Activated CD4-positive, alpha-beta T cell treated with anti-CD3 and anti-CD28 coated beads for 36 hours (primary cell): ENCODE measurements at places on chromosomes 1 and 21. TPM values are rescaled to one million over a fixed set of nuclear protein-coding genes. Genes with fewer than 3 reads are reported as not detected.

STIL gene
- 36.0 TPM for total RNA-seq

DNA sequence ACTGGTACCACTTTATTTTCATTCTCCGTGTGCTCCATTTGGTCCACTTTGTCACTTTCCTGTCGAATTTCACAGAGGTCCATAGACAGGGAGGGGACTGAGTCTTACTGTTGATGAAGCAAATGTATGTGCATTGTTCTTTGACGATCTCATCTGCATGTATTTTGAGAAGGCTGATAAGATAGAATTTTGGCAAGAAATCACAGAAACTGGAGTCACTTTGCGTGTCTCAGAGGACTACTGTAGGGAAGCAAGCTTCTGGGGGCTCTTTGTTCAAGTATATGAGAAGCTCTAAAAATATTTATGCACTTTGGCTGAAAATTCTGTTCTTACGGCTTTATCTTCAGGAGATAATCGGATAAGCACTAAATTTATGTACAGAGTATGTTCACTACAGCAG, 78.1 kb downstream of the PCBP3 start:
- no peaks in the 10 kb centered on the region for H3K27me3 ChIP-seq
- no peak for DNase-seq
- no peak overlapping the region for H3K27ac ChIP-seq
- peaks cover 33% of the 10 kb centered on the region for H3K4me1 ChIP-seq
- no peaks in the 10 kb centered on the region for H3K36me3 ChIP-seq

- no peak for DNase-seq
- H3K27ac ChIP-seq, result no peak overlapping the region
- peaks cover 11% of the 10 kb centered on the region for H3K4me1 ChIP-seq
Measured at GRCh38 chr1:24720152-24720551, 25.1 kb upstream of the CLIC4 start.

GRCh38 chr1:176073524-176074157, 133.4 kb downstream of the COP1 start:
- peaks cover 53% of the 10 kb centered on the region for H3K36me3 ChIP-seq
- H3K4me3 ChIP-seq, result no peak overlapping the region
- H3K4me1 ChIP-seq, result peaks cover 3% of the 10 kb centered on the region

DNA sequence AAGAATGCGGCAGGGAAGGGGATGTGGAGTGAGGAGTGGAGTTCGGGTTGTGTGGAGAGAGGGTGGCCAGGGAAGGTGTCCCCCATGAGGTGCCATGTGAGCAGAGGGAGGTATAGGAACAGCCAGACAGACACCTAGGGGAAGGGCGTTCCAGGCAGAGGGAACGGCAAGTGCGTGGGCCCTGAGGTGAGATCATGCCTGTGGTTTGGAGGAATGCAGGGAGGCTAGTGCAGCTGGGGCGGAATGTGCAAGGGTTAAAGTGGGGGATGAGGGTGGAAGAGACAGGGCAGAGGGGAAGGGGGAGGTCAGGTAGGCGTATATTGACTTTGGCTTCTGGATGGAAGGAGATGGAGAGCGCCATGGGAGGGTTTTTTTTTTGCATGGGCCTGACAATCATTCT, 31.6 kb upstream of the PADI6 start:
- peaks cover 6% of the 10 kb centered on the region for H3K27me3 ChIP-seq
- no peak overlapping the region for H3K4me3 ChIP-seq
- H3K27ac ChIP-seq, result no peak overlapping the region
- peaks cover 1% of the 10 kb centered on the region for H3K4me1 ChIP-seq

GRCh38 chr1:84855691-84856630, 37.0 kb downstream of the LPAR3 start:
- peaks cover 45% of the 10 kb centered on the region for H3K4me1 ChIP-seq
- H3K36me3 ChIP-seq, result no peaks in the 10 kb centered on the region
- peak overlapping the region; percentile 45 for H3K27ac ChIP-seq
- DNase-seq, result no peak
- H3K4me3 ChIP-seq, result no peak overlapping the region

OR10K1 gene
- total RNA-seq, result not detected

DNA sequence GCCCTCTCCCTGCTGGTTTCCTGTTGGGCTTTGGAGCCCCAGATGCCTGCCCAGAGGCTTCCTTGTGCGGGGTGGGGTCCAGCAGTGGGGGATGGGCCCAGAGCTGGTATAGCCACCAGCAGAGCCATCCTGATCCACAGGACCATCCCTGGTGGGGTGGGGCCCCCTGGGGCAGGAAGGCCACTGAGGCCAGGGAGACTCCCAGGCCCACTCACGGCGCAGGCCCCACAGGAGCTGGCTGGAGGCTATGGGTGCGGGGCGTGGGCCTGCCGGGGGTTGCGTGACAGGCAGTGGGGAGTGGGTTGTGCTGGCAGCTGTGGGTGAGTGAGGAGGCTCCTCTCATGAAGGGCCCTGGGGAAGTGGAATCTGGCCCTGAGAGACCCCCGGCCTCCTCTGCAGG, 5.7 kb downstream of the LRRC3 start:
- H3K4me3 ChIP-seq, result no peak overlapping the region
- no peaks in the 10 kb centered on the region for H3K27me3 ChIP-seq
- H3K27ac ChIP-seq, result no peak overlapping the region
- H3K36me3 ChIP-seq, result no peaks in the 10 kb centered on the region
- H3K4me1 ChIP-seq, result no peaks in the 10 kb centered on the region

GRCh38 chr1:247375747-247376146, 40.2 kb upstream of the NLRP3 start:
- H3K4me3 ChIP-seq, result no peak overlapping the region
- no peak overlapping the region for H3K27ac ChIP-seq
- DNase-seq, result no peak
- H3K4me1 ChIP-seq, result peaks cover 2% of the 10 kb centered on the region
- H3K27me3 ChIP-seq, result peaks cover 11% of the 10 kb centered on the region

- peak; percentile 62 for DNase-seq
- peak overlapping the region; percentile 99 for H3K27ac ChIP-seq
- peaks cover 94% of the 10 kb centered on the region for H3K4me1 ChIP-seq
- H3K27me3 ChIP-seq, result no peaks in the 10 kb centered on the region
Measured at GRCh38 chr1:18927654-18928272, 25.4 kb upstream of the ALDH4A1 start.

DNA sequence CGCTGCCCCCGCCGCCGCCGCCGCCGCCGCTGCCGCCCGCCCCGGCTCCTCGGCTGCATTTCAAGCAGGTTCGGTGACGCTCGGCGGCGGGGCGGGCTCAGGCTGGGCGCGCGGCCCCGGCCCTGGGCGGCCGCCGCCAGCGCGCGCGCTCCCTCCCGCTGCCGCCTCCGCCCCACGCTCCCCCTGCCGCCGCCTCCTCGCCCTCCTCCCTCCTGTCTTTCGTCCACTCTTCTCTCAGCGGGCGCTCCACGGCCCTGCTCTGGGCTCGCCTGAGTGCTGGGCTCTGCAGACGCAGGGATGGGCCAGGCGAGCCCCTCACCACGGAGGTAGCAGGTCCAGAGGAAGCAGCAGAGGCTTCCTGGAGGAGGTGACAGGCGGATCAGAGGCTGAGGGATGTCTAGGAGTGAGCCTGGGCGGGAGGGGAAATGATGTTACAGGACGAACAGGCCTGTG, at the start of gene LRP8:
Gene LRP8 (minus strand): TSS at position 62 of the 453 bp plus-strand sequence. CDS start 158 bp downstream, outside the sequence.
- DNase-seq, result peak; percentile 91
- peaks cover 15% of the 10 kb centered on the region for H3K4me1 ChIP-seq
- H3K4me3 ChIP-seq, result peak within 1 kb of the TSS; percentile 92
- H3K36me3 ChIP-seq, result peaks cover 31% of the 10 kb centered on the region
- H3K27ac ChIP-seq, result peak within 1 kb of the TSS; percentile 97
- no peaks in the 10 kb centered on the region for H3K27me3 ChIP-seq

DNA sequence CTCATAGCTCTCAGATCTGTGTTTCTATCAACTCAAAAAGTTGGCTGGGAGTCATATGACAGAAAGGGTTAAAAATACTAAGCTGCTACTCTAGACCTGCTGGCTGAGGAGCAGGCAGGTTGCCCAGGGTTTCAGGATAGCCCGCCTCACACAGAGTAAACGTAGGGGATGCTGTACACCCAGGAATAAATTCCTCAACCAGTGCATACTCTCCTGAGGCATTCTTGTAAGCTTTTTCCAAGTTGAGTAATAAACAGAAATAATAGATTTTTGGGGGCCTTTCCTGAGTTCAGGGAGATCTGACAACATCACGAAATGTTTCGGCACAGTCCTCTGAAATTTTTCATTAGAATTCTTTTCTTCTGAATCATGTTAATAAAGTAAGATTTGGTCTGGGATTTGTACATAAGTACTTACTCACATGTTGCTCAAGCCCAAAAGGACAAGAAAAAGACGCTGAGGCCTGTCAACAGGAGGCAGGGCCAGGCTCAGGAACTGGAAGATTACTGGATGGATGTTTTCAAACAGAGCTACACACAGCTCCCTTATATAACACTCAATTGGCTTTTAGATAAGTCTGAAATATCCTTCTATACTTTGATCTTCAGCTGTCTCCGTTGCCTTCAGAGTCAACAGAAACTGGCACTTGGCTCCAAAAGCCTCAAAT, 41.0 kb downstream of the TGFBR3 start:
- H3K27me3 ChIP-seq, result no peaks in the 10 kb centered on the region
- H3K36me3 ChIP-seq, result no peaks in the 10 kb centered on the region

DNA sequence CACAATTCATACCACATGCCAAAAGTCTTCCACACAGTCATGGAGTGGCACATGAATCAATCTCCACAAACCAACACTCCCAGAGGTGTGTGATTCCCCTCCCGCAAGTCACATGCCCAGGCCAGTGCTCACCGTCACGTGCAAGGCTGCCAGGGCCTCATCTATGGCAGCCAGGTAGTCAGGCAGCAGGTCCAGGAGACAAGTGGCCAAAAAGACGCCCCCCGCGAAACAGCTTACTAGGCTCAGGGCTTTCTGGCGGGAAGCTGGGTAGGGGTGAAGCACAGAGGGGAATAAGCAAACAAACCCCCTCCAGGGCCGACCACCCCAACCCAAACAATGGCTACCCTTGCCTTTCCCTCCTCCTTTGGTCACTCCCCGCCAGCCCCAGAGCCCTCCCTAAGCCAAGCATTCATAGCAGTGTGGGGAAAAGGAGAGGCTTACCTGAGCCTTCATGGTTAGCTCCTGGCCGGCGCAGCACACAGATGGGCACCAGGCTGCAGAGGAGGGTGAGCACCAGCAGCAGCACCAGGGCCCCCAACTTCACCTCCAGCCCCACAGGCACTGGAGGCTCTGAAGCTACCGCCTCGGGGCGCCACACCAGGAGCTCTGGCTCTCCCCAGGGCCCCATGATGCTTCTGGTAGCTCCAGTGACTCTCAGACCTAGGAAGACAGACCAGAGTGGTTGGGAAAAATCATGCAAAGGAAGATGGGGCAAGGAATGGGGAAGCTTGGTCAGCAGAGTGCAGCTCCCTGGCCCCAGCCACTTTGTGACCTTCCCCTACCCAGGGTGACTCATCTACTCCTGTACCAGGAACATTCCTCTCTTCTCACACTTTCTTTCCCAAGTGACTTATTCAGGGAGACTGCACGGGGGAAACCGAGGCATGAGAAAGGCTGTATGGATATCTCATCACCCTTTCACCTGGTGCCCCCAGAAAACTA, 978 bp downstream of the SLC39A1 start:
- no peaks in the 10 kb centered on the region for H3K27me3 ChIP-seq
- peaks cover 42% of the 10 kb centered on the region for H3K4me1 ChIP-seq

DNA sequence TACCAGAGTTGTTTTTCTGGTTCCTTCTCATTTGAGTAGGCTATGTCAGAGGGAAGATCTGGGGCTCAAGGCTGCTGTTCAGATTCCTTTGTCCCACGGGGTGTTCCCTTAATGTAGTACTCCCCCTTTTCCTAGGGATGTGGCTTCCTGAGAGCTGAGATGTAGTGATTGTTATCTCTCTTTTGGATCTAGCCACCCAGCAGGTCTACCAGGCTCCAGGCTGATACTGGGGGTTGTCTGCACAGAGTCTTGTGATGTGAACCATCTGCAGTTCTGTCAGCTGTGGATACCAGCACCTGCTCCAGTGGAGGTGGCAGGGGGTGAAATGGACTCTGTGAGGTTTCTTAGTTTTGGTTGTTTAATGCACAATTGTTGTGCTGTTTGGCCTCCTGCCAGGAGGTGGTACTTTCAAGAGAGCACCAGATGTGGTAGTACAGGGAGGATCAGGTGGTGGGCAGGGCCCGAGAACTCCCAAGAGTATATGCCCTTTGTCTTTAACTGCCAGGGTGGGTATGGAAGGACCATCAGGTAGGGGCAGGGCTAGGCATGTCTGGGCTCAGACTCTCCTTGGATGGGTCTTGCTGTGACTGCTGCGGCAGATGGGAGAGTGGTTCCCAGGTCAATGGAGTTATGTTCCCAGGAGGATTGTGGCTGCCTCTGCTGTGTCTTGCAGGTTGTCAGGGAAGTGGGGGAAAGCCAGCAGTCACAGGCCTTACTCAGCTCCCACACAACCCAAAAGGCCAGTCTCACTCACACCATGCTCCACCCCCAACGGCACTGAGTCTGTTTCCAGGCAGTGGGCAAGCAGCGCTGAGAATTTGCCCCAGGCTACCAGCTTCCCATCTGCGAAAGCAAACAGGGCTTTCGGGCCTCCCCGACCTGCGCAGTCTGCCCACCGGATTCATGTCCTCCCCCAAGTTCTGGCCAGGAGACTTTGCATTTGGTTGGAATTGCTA, 64.2 kb downstream of the SERINC2 start:
- DNase-seq, result no peak
- H3K4me1 ChIP-seq, result peaks cover 3% of the 10 kb centered on the region
- H3K27me3 ChIP-seq, result peaks cover 4% of the 10 kb centered on the region
- H3K4me3 ChIP-seq, result no peak overlapping the region
- H3K36me3 ChIP-seq, result no peaks in the 10 kb centered on the region

DNA sequence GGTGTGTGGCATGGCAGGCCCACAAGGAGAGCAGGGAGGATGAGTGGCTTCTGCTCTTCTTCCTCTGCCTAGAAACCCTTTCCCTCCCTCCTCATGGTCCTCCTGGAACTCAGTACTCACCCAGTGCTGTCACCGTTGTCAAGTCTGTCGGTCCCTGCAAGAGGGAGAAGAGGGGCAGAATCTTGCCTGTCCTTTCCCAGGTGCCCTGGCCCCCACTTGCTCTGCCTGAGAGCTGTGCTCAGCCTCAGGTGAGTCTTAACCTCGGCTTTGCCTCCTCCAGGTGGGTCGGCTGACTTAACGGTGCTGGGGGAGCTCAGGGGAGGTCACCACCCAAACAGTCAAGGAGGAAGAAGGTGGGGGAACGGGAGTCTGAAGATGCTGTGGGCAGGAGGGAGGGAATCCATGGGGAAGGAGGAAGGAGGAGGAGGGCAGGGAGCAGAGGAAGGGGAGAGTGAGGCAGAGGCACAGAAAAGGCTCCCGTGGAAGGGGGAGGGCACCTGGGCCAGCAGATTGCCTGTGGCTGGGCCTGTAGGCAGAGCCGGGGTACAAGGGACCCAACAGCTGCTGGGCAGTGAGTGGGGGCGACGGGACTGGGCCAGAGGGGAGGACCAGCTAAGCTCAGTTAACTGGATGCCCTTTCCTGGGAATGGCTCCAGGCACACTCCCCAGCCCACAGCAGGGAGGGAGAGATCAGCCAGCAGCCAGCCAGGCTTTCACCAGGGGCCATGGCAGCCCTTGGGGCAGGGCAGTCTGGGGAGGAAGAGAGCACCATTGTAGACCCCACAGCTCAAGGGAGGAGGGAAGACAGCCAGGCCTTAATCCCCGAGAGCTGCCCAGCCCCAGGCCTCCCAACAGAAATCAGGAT, 26.3 kb downstream of the CTNNBIP1 start:
- DNase-seq, result no peak
- H3K27ac ChIP-seq, result no peak overlapping the region
- H3K4me1 ChIP-seq, result peaks cover 8% of the 10 kb centered on the region

GRCh38 chr1:121516234-121516967, 331.6 kb downstream of the SRGAP2C start:
- peak overlapping the region; percentile 31 for H3K4me3 ChIP-seq
- H3K4me1 ChIP-seq, result peaks cover 59% of the 10 kb centered on the region
- peak overlapping the region; percentile 74 for H3K27ac ChIP-seq
- peaks cover 2% of the 10 kb centered on the region for H3K27me3 ChIP-seq
- DNase-seq, result peak; percentile 59

GRCh38 chr1:223135176-223135942, 7.7 kb downstream of the TLR5 start:
- no peak overlapping the region for H3K4me3 ChIP-seq
- peaks cover 9% of the 10 kb centered on the region for H3K4me1 ChIP-seq
- no peak for DNase-seq
